Thyroid gland (tissue), 4 donors: ENCODE measurements at places on chromosomes 11 and 22. TPM values are rescaled to one million over a fixed set of nuclear protein-coding genes. Genes with fewer than 3 reads are reported as not detected.

The OR8J3 gene
- not detected for total RNA-seq

The PHOX2A gene
- total RNA-seq = not detected

The LDHAL6A gene
- total RNA-seq = not detected

The HTR3A gene
- not detected for total RNA-seq

The KIF18A gene
- 4.4 TPM for total RNA-seq

The RAC2 gene
- total RNA-seq = 3.6 TPM

The HMOX1 gene
- 13.0 TPM for total RNA-seq

The SLC22A6 gene
- not detected for total RNA-seq

The MEI1 gene
- 0.39 TPM for total RNA-seq
